ENCODE measurements at places on chromosomes 7 and 10. TPM values are rescaled to one million over a fixed set of nuclear protein-coding genes. Genes with fewer than 3 reads are reported as not detected.

Gene PDK4
- 9.1 TPM for polyA plus RNA-seq

Gene CTAGE6
- polyA plus RNA-seq = not detected

Gene NEBL
- polyA plus RNA-seq = 1.8 TPM

Gene CLCN1
- polyA plus RNA-seq = not detected

Gene FOXI2
- not detected for polyA plus RNA-seq

Gene GNA12
- polyA plus RNA-seq = 27.2 TPM

Gene LRRTM3
- 0.10 TPM for polyA plus RNA-seq

Gene CALML3
- polyA plus RNA-seq = 0.07 TPM

Gene ZNF511
- 21.8 TPM for polyA plus RNA-seq

Gene ADAM8
- 2.5 TPM for polyA plus RNA-seq

Gene HABP2
- polyA plus RNA-seq = 1.9 TPM

Gene GRK5
- polyA plus RNA-seq = 50.5 TPM

Gene ITIH5
- polyA plus RNA-seq = 0.54 TPM

Gene PPP1R17
- not detected for polyA plus RNA-seq

Gene PTCD1
- 4.1 TPM for polyA plus RNA-seq

Gene PLEKHS1
- 23.1 TPM for polyA plus RNA-seq

Gene STAG3
- 9.6 TPM for polyA plus RNA-seq

Gene MMP21
- not detected for polyA plus RNA-seq

Gene NRAP
- polyA plus RNA-seq = 0.03 TPM

Gene PDGFA
- 38.2 TPM for polyA plus RNA-seq

Gene CEP41
- polyA plus RNA-seq = 6.2 TPM

Gene NUTM2B
- 0.13 TPM for polyA plus RNA-seq

Gene PLAC9
- polyA plus RNA-seq = not detected

Gene SPDYE11
- 0.41 TPM for polyA plus RNA-seq

Gene AKR1C3
- 463 TPM for polyA plus RNA-seq

Gene PODXL
- polyA plus RNA-seq = 0.81 TPM

Gene KNDC1
- 18.6 TPM for polyA plus RNA-seq
